ENCODE measurements at places on chromosomes 11 and 22.
A peak's percentile ranks its signal among the peaks of the same experiment; 100 is the strongest.

DNA sequence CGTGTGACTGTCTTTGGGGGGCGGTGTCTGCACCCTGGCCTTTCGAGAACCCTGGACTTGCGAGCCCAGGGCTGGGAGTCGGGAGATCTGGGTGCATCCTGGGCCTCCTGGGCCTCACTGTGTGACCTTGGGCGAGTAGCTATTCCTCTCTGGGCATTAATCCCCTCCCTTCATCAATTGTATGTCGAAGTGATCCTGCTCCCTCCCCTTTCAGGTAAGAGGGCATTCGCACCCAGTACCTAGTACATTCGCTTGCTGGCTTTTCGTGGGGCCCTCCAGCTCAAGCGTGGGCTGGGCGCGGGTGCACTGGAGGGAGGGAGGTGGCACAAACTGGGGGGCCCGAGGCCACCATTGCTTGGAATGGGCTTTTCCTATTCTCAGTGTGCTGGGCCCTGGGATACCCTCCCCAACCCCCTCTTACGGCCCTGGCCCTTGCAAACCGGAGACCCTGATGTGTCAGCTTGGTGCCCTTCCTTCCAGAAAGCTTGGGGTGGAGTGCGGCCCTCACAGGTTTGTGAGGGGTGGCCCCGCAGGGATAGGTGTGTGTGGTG, 530 bp downstream of the USP35 start:
- DNase-seq, result peak; percentile 64

DNA sequence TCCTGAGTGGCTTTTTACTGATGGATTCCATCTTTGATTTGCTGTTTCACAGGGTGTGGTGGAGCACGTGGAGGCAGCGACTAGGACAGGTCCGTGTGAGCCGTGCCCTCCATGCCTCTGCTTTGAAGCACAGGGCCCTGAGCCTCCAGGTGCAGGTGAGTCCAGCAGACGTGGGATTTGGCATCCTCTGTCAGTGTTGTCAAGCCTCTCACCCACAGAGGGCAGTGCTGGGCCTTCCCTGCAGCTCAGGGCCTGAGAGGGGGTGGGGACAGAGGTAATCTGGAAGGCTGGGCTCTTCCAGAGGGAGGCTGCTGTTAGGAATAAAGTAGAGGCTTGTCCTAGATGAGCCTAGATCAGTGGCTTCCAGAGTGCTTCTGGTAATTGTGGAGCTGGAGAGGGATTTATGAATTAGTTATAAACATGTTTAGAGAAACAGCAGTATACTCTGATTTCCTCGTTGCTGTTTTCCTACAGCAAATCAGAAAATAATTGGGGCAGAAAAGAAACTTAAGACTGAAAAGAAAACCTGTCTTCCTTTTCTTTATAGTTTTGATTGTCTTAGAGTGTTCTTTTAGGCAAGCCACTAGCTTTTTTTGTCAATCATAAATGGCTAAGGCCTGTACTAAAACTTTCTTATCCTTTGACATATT, 65.0 kb downstream of the SFI1 start:
- DNase-seq, result peak; percentile 81

GRCh38 chr11:79276736-79277325, 164.0 kb downstream of the TENM4 start:
- DNase-seq, result no peak

DNA sequence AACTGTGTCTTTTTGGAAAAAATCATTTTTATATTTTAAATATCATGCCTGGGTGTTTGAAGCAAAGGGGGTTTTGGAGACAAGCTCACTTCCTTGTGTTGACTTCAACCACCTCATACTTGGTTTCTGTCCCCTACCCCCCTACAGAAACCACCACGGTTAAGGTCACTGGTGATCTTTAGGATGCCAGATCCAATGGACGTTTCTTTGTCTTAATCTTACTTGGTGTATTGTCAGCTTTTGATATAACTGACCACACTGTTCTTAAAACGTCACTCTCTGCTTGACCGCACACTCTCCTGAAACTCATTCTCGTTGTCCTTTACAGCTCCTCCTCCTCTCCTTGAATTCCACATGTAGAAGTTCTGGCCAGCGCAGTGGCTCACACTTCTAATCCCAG, 34.8 kb upstream of the SWAP70 start:
- DNase-seq, result no peak

DNA sequence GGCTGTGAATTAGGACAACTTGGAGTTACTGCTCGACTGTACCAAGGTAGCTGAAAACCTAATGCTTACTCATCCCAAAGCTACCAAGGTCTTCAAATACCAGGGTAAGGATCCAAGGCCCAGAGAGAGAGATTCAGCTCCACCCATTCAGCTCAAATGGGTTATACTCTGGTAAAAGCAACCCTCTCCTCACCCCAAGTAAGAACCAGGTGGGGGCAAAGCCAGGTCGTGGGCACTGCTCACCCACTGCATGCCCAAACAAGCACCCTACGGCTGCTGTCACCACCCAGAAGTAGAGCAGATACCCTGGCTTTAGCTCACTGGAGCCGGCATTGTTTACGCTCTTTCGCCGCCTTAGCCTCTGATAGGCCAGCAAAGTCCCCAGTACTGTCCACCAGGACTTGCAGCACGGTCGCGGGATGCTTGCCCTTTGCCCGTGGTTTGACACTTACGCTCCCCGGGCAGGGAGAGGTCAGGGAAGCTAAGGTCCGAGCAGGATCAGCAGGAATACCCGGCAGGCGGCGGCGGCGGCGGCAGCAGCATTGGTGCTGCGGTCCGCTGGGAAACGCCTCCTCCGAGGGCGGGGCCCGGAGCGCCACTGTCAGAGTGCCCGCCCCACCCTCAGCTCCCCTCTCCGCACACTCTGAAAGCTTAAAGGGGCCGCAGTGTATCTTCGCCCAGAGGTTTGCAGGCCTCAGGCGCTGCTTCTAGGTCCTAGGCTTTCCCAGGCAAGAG, 19.6 kb downstream of the CKAP5 start:
- DNase-seq, result peak; percentile 90

All from activated effector memory CD4-positive, alpha-beta T cell treated with anti-CD3 and anti-CD28 coated beads, Interleukin-2, amount 50 U/mL, for 16 hours (primary cell).